NCI-H187 (cell line): ENCODE measurements at places on chromosomes 5 and 9.

- no peak for DNase-seq
These were observed 787.4 kb upstream of the RGMB start for GRCh38 chr5:97986069-97986468.

DNA sequence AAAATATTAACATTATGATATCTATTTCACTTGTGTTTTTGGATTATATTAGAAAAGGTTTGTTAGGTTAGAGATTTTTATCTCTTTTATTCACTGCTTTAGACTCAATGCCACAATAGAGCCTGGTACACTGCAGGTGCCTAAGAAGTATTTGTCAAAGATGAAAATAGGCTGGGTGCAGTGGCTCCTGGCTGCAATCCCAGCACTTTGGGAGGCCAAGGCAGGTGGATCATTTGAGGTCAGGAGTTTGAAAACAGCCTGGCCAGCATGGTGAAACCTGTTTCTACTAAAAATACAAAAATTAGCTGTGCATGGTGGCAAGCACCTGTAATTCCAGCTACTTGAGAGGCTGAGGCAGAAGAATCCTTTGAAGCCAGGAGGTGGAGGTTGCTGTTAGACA is 64.3 kb downstream of the C9 start:
- DNase-seq = no peak

DNA sequence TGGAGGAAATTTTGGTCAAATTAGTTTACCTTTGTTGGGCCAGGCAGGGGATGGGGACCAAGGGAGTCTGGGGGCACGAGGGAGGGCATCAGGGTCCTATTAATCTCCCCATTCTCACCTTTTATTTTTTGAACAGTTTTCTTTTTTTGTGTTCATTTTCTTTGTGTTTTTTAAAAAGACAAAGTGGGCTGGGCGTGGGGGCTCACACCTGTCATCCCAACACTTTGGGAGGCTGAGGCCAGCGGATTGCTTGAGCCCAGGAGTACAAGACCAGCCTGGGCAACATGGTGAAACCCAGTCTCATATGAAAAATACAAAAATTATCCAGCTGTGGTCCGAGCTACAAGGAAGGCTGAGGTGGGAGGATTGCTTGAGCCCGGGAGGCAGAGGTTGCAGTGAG is 103.7 kb downstream of the WNK2 start:
- DNase-seq = no peak

GRCh38 chr5:26026044-26026443 is 1012.3 kb downstream of the CDH9 start:
- peak; percentile 15 for DNase-seq

DNA sequence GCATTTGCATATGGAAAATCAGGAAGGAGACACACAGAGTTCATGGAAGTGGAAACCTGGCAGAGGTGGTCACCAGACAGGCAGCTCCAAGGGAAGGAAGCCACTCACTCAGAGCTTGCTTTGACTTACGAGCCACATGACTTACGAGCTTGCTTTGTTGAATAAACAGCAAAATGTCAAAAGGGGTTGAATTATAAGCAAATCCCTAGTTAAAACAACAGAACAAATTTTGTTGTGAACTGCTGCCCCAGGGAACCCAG is 164.3 kb downstream of the SYK start:
- DNase-seq = no peak

DNA sequence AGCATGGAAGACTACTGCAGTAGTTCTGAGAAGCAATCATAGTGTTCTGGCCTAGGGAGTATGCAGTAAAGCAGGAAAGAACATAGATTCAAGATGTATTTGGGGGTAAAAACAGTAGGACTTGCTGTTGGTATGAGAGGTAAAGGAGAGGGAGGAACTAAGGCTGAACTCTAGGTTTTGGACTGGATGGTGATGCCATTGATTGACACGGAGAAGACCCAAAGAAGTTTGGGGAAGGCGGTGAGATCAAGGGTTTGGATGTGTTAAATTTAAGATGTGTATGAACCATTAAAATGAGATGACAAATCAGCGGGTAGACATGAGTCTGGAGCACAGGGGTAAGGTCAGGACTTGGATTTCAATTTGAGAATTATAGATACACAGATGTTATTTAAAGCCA is 2.0 kb upstream of the CDC37L1 start:
- DNase-seq = no peak

GRCh38 chr9:14296495-14297113 is 17.3 kb downstream of the NFIB start:
- no peak for DNase-seq

GRCh38 chr5:104247260-104247659 is 684.7 kb upstream of the NUDT12 start:
- DNase-seq = no peak

GRCh38 chr9:134445000-134445399 is 118.7 kb downstream of the RXRA start:
- no peak for DNase-seq

GRCh38 chr9:131393622-131394463 is at the start of gene PRRC2B:
Gene PRRC2B (plus strand): TSS chr9:131394086. CDS start chr9:131430145, 36,059 bp downstream.
- peak; percentile 55 for DNase-seq

- DNase-seq = no peak
These were observed 17.4 kb downstream of the MAML1 start for GRCh38 chr5:179749857-179750508.

- DNase-seq = no peak
These were observed 32.4 kb upstream of the CTNNA1 start for GRCh38 chr5:138720840-138721239.

GRCh38 chr9:104319685-104320084 is 184.4 kb upstream of the OR13F1 start:
- no peak for DNase-seq

- no peak for DNase-seq
These were observed 269.1 kb downstream of the FSTL4 start for GRCh38 chr5:133343196-133343595.

GRCh38 chr5:80414113-80414512 is 6.2 kb downstream of the ZFYVE16 start:
- DNase-seq = no peak
